ENCODE measurements at places on chromosomes 6 and 20.

- no peak overlapping the region for H3K27ac ChIP-seq
- H3K36me3 ChIP-seq: no peaks in the 10 kb centered on the region
- no peaks in the 10 kb centered on the region for H3K4me1 ChIP-seq
- no peak for DNase-seq
Measured at GRCh38 chr20:6632187-6632586, 135.3 kb upstream of the BMP2 start.

DNA sequence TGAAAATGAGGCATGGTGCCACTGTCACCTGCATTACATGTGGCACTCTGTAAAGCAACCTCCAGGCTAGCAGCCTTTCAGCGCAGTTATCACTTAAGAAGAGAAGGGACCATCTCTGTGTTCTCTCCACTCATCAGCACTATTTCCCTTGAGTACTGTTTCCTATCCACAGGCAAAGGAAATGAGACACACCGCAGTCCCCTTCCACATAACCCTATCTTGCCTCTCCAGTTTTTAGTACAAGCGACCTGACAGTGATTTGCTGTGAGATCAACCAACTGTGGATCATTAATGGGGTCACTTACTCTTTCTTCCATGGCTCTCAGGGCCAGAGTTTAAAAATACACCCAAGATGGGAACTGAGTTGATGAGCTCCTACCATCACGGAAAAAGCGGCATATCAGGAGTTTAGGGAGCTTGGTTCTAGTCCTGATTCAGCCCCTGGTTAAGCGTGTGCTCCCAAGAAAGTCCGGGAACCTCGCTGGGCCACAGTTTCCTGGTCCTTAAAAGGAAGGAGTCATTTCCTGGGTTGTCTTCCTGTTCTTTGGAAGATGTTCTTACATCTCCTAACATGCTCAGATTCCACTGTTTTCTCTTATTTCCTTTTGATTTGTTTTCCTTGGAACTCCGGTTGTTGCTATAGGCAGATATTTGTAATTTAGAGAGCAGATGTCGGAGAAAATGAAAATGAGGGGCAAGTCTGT is 27.3 kb downstream of the PRDM1 start:
- H3K27me3 ChIP-seq: no peaks in the 10 kb centered on the region
- H3K4me1 ChIP-seq: peaks cover 64% of the 10 kb centered on the region
- no peak overlapping the region for H3K27ac ChIP-seq
- H3K4me3 ChIP-seq: no peak overlapping the region
- DNase-seq: no peak

DNA sequence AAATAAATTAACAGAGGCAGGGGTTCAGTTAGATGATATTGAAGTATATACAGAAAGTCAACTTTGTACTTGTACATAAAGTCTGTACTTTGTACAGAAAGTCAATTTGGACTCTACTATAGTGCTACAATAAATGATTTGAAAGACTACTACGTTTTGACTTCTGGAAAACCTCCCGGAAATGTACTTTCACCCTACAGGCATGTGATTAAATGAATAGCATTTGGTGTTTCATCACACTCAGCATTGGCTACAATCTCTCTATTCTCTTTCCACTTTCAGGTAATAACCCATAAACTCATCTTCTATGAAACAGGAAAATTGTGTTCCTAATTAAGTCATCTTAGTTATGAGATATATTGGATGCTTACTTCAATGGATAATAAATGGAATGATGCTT is 25.6 kb upstream of the MC3R start:
- no peak for DNase-seq
- H3K27me3 ChIP-seq: peaks cover under 1% of the 10 kb centered on the region
- H3K27ac ChIP-seq: no peak overlapping the region
- H3K36me3 ChIP-seq: no peaks in the 10 kb centered on the region
- H3K4me1 ChIP-seq: no peaks in the 10 kb centered on the region

GRCh38 chr20:62951896-62952372 is 575 bp upstream of the SLC17A9 start:
- peaks cover 32% of the 10 kb centered on the region for H3K36me3 ChIP-seq
- H3K4me1 ChIP-seq: peaks cover 42% of the 10 kb centered on the region
- H3K27me3 ChIP-seq: no peaks in the 10 kb centered on the region
- no peak for DNase-seq
- peak overlapping the region; percentile 14 for H3K4me3 ChIP-seq

DNA sequence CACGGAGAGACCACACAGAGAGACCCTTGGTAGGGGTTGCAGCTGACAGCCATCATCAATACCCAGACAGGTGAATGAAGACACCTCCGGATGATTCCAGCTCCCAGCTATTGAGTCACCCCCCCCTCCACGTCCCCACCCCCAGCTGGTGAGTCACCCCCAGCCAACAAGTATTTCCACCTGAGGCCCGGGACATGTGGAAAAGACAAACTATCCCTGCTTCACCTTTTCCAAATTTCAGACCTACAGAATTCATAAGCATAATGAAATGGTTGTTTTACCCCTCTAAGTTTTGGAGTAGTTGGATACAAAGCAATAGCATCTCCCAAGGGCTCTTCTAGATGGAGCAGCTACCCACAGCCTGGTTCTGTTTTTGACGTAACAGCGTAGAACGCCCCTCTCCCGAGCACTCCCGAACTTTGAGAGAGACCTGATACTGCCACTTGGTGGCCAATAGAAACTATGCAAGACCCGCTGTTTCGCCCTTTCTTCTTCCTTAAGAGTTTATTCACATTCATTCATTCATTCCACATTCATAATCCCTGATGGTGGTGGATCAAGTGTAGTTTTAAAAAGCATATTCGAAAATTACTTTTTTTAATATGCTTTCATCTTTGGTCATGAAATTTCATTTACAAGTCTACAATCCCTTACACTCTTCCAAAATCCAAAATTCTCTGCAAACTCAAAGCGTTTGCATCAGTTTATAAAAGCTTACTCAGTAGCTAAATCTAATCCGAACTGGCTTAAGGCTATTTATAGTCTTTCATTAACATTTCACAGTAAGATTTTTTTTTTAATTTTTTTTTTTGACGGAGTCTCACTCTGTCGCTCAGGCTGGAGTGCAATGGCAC is 15.1 kb upstream of the PPP1R16B start:
- H3K4me3 ChIP-seq: no peak overlapping the region
- H3K27me3 ChIP-seq: no peaks in the 10 kb centered on the region
- DNase-seq: peak; percentile 38

DNA sequence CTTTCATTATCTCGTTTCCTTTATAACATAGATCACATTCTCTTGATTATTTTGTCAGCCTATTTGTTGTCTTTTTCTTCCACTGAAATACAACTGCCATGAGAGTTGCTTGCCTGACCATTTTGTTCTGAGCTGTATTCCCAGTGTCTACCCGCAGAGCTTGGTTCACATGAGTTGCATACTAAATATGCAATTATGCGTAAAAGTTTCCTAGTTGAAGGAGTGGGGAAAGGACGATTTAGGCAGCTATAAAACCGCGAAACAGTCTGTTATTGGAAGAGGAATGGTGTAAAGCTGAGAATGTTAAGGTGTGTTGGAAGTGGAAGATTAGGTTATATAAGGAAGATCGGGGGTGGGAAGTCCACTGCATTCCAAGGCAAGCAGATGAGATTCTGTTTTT is 8.8 kb downstream of the TBPL1 start:
- H3K4me3 ChIP-seq: no peak overlapping the region
- peaks cover 5% of the 10 kb centered on the region for H3K4me1 ChIP-seq
- no peak for DNase-seq

- H3K27ac ChIP-seq: no peak overlapping the region
- H3K4me3 ChIP-seq: no peak overlapping the region
- H3K4me1 ChIP-seq: no peaks in the 10 kb centered on the region
- no peaks in the 10 kb centered on the region for H3K36me3 ChIP-seq
Measured at GRCh38 chr6:21902628-21903169, 309.1 kb downstream of the SOX4 start.

- H3K4me3 ChIP-seq: peak overlapping the region; percentile 88
- H3K27me3 ChIP-seq: no peaks in the 10 kb centered on the region
- H3K4me1 ChIP-seq: peaks cover 24% of the 10 kb centered on the region
- peak overlapping the region; percentile 71 for H3K27ac ChIP-seq
Measured at GRCh38 chr20:35283441-35284266, 918 bp downstream of the EIF6 start.

DNA sequence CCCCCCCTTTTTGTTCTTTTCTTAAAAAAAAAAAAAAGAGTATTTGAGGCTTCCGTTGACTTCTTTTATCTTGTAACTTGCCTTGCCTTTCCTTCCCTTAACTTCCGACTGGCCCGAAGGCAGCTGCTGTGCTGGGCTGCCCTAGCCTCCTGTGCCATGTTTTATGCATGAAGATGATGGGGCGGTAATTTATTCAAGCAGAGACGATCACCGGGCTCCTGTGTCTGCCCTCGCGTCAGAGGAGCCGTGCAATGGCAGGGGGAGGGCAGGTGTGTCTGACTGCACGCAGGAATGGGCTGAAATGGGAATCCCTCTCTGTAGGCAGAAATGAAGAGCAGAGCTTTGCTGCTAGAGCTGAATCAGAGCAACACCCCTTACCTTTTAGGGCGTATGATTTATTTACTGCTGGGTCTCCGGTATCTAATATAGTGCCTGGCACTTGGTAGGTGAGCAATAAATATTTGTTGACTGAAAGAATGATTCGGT is 106.3 kb upstream of the RIPOR2 start:
- no peaks in the 10 kb centered on the region for H3K36me3 ChIP-seq
- peak; percentile 36 for DNase-seq
- H3K4me3 ChIP-seq: peak overlapping the region; percentile 71
- peak overlapping the region; percentile 83 for H3K27ac ChIP-seq
- H3K27me3 ChIP-seq: no peaks in the 10 kb centered on the region

GRCh38 chr6:28587746-28588075 is 62.0 kb downstream of the GPX5 start:
- H3K4me1 ChIP-seq: peaks cover 22% of the 10 kb centered on the region
- no peak for DNase-seq
- no peaks in the 10 kb centered on the region for H3K36me3 ChIP-seq
- H3K27me3 ChIP-seq: peaks cover 83% of the 10 kb centered on the region
- peak overlapping the region; percentile 66 for H3K4me3 ChIP-seq

DNA sequence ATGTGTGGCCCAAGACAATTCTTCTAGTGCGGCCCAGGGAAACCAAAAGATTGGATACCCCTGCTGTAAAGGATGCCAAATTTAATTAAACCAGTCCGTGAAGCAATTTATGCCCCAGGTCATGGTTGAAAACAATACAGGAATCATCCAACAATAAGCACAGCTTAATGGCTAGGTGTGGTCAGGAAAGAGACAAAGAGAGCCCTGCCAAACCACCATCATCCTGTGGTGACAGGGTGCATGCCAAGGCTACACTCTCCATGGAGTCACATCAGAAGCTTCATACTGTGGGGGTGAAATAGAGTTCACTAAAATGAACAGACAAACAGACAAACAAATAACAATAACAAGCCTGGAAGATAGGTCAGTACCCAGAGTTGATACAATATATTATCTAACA is 62.7 kb downstream of the DZANK1 start:
- H3K36me3 ChIP-seq: peaks cover 2% of the 10 kb centered on the region
- no peak overlapping the region for H3K4me3 ChIP-seq
- H3K4me1 ChIP-seq: no peaks in the 10 kb centered on the region
- no peak for DNase-seq

DNA sequence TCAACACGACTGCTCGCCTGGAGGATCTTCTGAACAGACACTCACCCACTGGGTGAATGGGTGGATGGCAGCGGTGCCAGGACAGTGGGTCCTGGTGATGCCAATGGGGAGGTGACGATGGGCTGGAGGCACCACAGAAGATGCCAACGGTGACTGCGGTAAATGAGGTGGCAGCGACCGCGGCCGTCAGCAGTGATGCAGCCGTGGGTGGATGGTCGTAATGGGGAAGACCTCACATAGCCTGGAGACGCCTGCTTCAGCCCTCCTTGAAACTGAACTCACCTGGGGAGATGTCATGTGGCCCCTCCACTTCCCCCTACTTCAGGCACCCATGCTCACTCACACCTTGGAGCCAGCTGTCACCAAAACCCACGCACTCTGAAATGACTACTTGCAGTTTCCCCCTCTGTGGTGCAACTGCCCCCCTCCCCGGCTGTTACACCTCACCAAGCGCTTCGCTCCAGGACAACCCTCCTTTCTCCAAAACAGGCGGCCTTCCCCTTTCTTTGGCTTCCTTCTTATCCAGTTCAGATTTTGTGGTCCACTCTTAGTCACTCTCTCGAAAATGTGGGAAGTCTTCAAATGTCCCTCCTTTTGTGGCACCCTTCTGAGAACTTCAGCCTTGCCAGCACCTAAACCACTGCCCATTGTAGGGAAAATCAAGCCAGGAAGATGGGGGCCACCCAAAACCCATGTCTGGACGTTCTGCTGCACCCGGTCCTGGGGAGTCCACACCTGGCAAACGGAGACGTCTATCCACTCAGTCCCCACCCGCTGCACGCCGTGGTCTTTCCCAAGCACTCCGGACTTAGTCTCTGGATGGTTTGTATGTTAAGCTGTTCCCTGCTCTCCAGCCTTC is 10.4 kb upstream of the ABHD16B start:
- H3K27ac ChIP-seq: no peak overlapping the region
- H3K4me3 ChIP-seq: no peak overlapping the region
- DNase-seq: no peak
- H3K4me1 ChIP-seq: peaks cover 34% of the 10 kb centered on the region

GRCh38 chr20:53943522-53944291 is 126.7 kb downstream of the BCAS1 start:
- H3K27ac ChIP-seq: no peak overlapping the region
- no peaks in the 10 kb centered on the region for H3K27me3 ChIP-seq
- no peak overlapping the region for H3K4me3 ChIP-seq
- peaks cover 19% of the 10 kb centered on the region for H3K4me1 ChIP-seq

DNA sequence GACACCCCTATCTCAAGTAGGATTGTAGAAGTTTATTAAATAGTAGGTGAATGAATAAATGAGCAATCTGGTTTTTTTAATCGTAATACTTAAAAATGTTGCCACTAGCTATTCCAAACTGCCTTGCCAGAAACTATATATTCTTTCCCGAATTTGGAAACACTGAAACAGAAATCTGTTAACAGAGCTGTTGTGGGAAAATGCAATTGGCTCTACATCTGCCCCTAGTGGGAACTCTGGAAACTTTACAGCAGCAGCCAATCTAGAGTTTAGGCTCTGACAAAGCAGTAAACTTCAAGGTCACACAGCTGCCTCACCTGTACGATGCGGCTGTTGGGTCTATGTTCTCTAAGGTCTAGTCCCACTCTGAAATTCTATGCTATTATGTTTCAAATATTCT is 41.7 kb downstream of the SYNE1 start:
- no peak for DNase-seq
- H3K27ac ChIP-seq: no peak overlapping the region
- no peaks in the 10 kb centered on the region for H3K4me1 ChIP-seq
- H3K4me3 ChIP-seq: no peak overlapping the region
- H3K27me3 ChIP-seq: no peaks in the 10 kb centered on the region

- DNase-seq: peak; percentile 47
- no peaks in the 10 kb centered on the region for H3K36me3 ChIP-seq
- H3K27me3 ChIP-seq: no peaks in the 10 kb centered on the region
- H3K4me1 ChIP-seq: no peaks in the 10 kb centered on the region
- no peak overlapping the region for H3K4me3 ChIP-seq
Measured at GRCh38 chr20:47768016-47768824, 17.1 kb downstream of the SULF2 start.

All from CD4-positive, alpha-beta T cell (primary cell).